ENCODE measurements at places on chromosomes 3 and 15. TPM values are rescaled to one million over a fixed set of nuclear protein-coding genes. Genes with fewer than 3 reads are reported as not detected.

DNA sequence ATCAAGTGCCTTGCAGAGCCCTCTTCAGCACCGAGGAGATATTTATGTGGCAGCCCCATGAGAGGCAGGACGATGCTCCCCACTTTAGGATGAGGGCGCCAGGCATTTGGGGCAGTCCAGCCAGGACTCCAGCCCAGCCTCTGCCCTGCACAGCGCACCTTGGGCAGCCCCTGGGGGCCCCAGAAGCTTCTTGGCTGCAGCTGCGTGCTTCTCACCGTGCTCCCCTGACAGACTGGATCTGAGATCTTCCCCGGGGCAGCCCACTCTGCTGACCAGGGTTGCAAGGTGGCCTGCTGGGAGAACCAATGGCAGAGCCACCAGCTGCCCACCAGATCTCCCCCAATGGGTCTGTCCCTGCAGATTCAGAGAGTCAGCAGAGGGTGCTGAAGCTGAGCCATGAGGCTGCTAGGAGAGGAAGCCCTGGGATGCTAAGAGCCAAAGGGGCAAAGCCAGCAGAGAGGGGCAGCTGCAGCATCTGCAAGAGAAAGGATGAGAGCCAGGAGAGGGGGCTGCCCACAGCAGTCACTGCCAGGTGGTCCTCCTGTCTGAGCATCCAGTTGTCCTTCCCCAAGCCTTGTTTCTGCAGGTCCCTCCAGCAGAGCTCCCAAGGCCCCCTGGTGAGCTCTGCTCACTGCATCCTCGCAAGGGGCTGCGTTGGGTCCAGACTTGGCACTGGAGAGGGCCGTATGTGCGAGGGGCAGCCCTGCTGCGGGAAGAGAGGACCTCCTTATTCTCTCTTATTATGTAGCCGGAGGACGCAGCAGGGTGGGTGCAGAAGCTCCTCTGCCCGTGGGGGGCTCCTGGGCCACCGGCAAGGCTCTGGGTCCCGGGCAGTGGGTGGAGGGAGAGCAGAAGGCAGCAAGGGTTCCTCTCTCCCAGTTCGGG, 14.7 kb upstream of the KLF13 start:
- DNase-seq = no peak

- peak; percentile 22 for DNase-seq
Measured at GRCh38 chr3:186418671-186419145, 56.7 kb upstream of the DGKG start.

DNA sequence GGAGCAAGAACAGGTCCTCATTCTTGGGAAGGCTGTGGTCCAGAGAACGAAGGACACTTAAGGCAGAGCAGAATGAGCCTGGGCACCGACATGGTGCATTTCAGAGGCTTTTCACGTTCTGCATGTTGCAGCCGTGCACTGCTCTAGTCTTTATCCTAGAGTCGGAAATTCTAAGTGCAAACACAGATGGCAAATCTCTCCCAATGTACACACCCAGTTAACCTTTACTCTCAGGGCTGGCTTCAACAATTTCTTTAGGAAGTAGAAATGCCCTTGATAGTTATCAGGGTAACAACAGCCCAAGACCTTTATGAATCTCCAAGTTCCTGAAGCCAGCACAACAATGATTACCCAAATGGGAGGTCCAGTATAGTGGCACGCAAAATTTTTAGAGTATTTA, 39.1 kb upstream of the LRTM1 start:
- DNase-seq = no peak

ROBO2 gene
- not detected for total RNA-seq

- DNase-seq = no peak
Measured at GRCh38 chr3:115588201-115589115, 34.9 kb upstream of the GAP43 start.

- DNase-seq = no peak
Measured at GRCh38 chr15:100205549-100206295, 136.1 kb downstream of the ADAMTS17 start.

OR5K3 gene
- total RNA-seq = not detected

GUCA1C gene
- 0.39 TPM for total RNA-seq

CPEB1 gene
- total RNA-seq = 9.4 TPM

GRCh38 chr15:72511536-72511935, 37.4 kb downstream of the ARIH1 start:
- DNase-seq = no peak

DNA sequence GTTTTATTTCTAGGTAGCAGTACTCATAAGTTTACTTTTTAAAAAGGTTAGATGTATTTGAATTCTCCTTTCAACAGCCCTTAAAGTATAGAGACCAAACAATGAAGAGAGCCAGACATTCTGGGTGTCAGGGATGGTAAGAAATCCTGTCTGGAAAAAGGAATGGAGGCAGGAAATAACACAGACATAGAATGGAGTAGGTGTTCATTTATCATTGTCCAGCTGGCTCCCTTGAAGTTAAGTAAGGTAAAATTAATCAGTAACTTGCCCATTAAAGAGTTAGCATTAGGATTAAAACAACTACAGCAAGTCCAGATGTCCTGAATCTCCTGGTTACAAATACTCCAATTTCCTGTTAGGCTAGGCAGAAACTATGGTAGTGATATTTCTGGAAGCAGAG, 13.5 kb upstream of the SUCNR1 start:
- no peak for DNase-seq

NTRK3 gene
- total RNA-seq = 0.86 TPM

- no peak for DNase-seq
Measured at GRCh38 chr3:169970847-169971246, 4.2 kb downstream of the SEC62 start.

LXN gene
- not detected for total RNA-seq

DNA sequence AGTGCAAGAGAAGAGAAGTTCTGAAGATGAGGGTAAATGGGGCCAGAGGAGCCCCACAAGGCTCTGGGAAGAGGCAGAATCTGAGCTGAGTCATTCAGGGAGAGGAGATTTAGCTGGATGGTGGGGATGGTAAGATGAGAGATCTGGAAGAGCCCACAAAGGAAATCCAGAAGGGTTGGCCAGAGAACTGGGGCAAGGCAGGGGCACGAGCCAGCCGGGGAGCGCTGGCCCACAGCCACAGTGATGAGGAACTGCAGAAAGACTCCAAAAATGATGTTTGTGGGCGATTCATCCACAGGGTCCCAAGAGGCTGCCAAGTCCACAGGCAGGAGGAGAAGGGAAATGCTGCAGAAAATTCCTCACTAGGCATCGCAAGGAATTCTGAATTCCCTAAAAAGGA, 75.9 kb upstream of the ATP2B2 start:
- DNase-seq = peak; percentile 37

FSIP1 gene
- total RNA-seq = 0.76 TPM

DNA sequence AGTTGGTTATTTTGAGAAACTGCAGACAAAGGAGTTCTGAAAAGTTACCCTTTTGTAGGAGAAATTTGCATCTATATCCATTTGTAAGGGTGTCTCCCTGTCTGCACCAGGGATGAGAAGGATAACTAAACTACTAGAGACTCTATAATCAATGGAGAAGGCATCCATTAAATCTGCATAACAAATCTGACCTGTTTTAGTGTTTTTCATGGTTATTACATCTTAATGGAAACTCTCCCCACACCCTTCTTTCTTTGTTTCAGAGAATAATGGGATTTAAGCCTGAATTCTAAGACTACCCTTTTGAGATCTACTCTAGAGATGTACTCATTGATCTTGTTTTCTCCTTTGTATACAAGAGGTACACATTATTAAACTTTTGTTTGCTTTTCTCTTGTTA, 82.0 kb upstream of the DAZL start:
- no peak for DNase-seq

CNTN6 gene
- total RNA-seq = not detected

DNA sequence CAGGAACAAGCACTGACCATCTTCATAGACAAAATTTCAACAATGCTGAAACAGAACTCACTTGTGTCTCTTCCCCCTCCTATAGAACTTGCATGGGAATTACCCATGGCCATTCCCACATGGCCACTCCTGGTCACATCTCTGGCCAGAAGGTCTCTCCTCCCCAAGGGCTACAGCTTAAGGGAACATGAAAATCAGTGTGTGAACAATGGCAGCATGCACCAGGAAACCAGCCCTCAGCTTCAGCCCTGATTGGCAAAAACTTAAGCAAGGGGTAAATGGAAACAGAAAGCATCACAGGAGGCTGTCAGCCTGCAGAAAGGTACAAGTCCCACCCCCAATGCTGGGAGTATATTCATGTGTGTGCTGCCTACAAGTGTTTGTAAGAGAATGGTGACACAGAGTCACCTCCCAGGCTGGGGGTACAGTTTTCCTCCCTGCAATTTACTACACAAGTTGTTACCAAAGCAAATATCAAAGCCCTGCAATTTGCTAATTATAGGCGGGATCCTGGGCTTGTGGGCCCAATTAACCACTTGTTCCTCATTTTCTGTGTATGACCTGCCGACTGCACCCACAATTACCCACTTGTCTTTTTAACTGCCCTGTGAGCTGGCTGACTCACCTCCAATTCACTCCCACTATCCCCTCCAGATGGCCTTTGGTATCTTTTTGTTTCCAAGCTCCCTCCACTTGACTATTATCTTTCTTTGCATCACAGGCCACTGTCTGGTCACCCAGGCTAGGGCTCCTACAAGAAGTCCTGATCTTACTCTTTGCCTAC, 84.4 kb upstream of the HES1 start:
- DNase-seq = no peak

GRCh38 chr15:45585069-45585791, 1.9 kb upstream of the BLOC1S6 start:
- DNase-seq = no peak

DNA sequence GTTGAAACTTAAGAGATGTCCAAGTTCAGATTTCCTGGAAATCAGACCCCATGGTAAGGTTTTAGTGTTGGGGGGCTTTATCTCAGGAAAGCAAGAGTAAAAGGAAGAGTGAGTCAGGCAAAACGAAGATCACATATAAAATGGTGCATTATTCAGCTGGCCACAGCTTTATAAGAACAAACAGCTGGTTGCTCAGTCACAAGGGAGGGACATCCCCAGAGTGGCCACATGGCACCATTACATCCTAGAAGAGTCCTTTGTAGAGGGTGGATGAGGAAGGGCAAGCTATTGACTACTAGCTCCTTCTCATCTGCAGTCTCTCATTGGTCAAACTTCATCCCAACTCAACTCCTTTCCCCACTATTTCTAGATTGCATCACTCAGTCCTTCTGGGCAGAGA, 68.3 kb upstream of the COL8A1 start:
- DNase-seq = no peak

GRCh38 chr3:175383813-175384212, 524.7 kb downstream of the NAALADL2 start:
- DNase-seq = peak; percentile 69

- no peak for DNase-seq
Measured at GRCh38 chr15:72890043-72890442, 106.5 kb upstream of the ADPGK start.

CPLX3 gene
- total RNA-seq = not detected

GRCh38 chr15:31327669-31328427, 1.2 kb downstream of the KLF13 start:
- peak; percentile 30 for DNase-seq

ARHGAP11A gene
- total RNA-seq = 34.8 TPM

EFHB gene
- not detected for total RNA-seq

DNA sequence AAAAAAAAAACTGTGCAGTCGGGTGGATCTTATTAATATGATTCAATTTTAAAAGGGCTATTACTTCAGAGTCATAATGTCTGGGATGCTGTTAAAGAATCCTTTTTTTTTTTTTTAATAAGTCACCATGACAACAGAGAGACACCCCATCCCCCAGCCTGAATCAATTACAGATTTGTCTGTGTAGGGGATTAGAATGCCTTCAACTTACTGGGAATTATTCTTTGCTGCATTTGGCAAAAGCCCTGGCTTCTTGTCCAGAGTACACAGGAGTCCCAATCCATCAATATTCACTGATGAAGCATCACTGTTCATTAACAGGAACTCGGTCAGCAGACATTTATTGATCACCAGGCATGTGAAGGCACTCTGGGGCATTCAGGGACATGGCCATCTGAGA, 12.7 kb upstream of the PXYLP1 start:
- no peak for DNase-seq

DNA sequence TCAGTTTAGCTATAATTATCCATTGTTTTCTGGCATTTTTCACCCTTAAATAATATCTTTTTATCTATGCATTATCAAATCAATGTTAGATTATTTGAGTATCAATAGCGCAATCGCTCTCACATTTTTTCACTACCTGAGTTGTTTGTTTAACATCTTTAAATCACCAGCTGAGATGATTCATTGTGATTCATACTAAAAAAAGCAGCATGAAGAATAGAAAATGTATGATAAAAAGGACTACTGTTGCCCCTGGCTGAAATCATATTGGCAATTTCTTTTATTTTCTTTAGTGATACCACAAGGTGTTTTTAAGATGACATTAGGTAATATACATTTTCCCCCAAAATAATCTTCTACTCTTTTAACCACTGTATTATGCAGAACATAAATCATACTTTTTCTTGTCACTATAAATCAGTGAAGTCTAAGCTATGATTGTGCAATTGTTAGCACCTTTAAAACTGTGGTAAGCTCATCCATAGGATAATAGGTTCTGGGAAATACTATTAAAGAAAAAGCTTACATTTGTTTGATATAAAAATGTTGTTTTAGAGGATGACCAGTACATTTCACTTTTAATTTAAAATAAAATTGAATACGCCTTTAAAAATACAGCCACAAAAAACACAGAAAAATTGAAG, 889.1 kb downstream of the NAALADL2 start:
- DNase-seq = peak; percentile 41

DNA sequence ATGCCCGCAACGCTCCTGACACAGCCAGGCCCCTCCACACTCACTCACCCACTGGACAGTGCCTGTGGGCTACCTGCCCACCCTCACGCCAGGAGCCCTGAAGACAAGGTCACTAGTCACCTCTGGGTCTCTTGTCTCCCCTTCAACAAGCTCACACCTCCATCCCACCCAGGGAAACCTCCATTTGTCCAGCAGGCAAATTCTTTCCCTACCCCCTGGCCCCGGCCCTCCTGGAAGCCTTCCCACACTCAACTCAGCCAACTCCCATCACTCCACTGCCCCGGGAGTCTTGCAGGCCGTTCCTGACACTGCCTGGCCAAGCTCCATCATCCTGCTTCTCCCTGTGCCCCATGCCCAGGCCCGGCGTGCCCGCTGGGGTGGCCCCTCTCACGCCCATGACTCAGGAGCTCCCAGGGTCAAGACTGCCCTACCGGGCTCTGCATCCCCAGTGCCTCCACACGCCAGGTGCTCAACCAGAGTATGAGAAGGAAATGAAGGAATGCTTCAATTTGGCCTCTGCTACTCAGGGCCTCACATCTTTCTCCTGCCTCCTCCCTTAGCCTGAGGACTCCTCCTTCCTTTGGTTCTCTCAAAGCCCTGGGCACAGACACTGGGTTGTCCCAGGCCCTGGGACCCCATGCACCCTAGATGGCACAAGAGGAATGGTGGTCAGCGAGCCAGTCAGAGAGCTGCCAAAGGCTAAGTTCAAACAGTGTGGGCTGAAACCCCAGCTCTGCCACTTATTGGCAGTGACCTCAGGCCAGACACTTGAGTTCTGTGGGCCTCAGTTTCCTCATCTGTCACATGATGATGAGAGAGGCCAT, 88.6 kb downstream of the SEC22A start:
- no peak for DNase-seq

TBC1D2B gene
- total RNA-seq = 14.6 TPM

OSTN gene
- total RNA-seq = not detected

DNA sequence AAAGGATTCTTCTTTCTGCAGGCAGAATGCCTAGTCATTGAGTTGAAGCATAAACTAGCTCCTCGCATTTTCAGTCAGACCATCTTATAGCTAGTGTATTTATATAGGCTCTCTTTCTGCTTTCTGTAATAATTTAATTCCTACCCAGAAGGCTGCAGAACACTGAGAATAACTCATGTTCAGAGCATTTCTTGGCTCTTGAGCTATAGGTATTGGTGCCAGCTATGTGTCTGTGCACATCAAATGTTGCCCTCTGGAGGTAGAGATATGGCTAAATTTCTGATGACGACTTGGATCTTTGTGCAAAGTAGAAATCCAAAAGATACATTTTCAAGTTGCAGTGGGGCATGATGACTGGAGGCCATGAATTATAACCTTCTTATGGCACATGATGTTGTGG, 336.2 kb upstream of the TPM1 start:
- DNase-seq = peak; percentile 5

Data from M059J (cell line).